ENCODE measurements at places on chromosomes 1 and 21. TPM values are rescaled to one million over a fixed set of nuclear protein-coding genes. Genes with fewer than 3 reads are reported as not detected.

Gene CYP4A22
- total RNA-seq = not detected

Gene PSRC1
- total RNA-seq = 0.74 TPM

Gene B3GALT2
- total RNA-seq = 0.30 TPM

Gene LRRC3
- 1.6 TPM for total RNA-seq

Gene ST3GAL3
- total RNA-seq = 25.0 TPM

Gene DISP1
- total RNA-seq = 2.9 TPM

Gene SPATA6
- total RNA-seq = 0.86 TPM

Gene C4BPB
- total RNA-seq = 0.72 TPM

Gene PALMD
- total RNA-seq = not detected

Gene TRIM45
- total RNA-seq = 0.84 TPM

All from CD4-positive, CD25-positive, alpha-beta regulatory T cell (primary cell).